BJ (cell line): ENCODE measurements at places on chromosomes 6 and 20. TPM values are rescaled to one million over a fixed set of nuclear protein-coding genes. Genes with fewer than 3 reads are reported as not detected.

- no peak for DNase-seq
Observed at GRCh38 chr6:134864558-134864957, 85.3 kb downstream of the ALDH8A1 start.

- DNase-seq: no peak
Observed at GRCh38 chr6:54990001-54990400, 143.4 kb downstream of the FAM83B start.

GRCh38 chr6:33638556-33638955, 17.4 kb downstream of the ITPR3 start:
- DNase-seq: no peak

DNA sequence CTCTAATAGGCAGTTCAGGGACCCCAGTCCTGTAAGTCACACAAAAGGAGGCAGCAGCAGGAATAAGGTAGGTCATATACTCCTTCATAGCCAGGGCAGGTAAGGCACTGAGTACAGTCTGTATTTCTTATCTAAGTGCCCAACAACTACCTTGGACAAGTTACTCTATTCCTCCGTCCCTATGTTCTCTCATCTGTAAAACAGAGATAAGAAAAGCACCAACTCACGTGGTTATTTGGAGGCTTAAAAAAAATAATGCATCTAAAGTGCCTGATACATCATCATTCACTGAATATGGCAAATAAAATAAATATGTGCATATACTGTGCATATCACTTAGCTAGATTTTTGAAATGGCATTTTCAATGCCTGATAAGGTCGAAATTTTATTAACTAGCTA, 298.1 kb upstream of the CDYL start:
- DNase-seq: no peak

APOBEC2 gene
- polyA plus RNA-seq: not detected in 2 replicates

- DNase-seq: no peak
Observed at GRCh38 chr6:33826537-33826936, 22.7 kb upstream of the MLN start.

CFB gene
- 6.7 and 7.6 TPM in 2 replicates for polyA plus RNA-seq

- DNase-seq: no peak
Observed at GRCh38 chr6:70857387-70858077, 99.3 kb downstream of the B3GAT2 start.

TRDN gene
- polyA plus RNA-seq: not detected in 2 replicates

DNA sequence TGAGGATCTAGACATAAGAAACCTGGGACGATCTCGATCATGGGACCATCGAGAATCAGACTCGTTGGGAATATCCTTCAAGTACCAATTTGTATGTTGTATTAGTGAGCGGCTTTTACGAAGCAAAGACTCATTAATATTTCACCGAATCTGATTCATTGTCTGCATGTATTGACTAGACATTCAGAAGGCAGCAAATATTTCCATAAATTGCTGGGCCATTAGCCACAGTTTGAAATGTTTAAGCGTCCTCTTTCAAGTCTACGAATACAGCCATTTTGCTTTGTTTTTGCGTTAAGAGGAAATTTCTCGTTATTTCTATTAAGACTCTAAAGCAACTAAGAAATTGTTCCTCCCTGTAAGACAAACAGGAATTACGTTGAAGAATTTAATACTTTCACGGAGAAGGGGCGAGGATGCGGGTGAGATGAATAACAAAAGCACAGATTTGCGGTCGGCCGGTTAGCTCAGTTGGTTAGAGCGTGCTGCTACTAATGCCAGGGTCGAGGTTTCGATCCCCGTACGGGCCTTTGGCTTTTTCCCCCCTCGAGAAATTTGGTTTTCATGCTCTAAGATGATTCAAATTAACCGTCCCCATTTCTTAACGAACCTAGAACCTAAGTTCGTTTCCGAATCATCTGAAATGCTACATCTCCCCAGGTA, 18.5 kb downstream of the POM121L2 start:
- no peak for DNase-seq

- DNase-seq: no peak
Observed at GRCh38 chr6:5294392-5295211, 33.3 kb downstream of the FARS2 start.

DST gene
- polyA plus RNA-seq: 80.6 and 110 TPM in 2 replicates

ZFP57 gene
- 0.27 and 0.32 TPM in 2 replicates for polyA plus RNA-seq
